Uterus (tissue), 4 donors: ENCODE measurements at places on chromosomes 2 and 18. TPM values are rescaled to one million over a fixed set of nuclear protein-coding genes. Genes with fewer than 3 reads are reported as not detected.

GRCh38 chr2:23561088-23561487 lies 176.1 kb downstream of the KLHL29 start:
- peak; percentile 55 for DNase-seq
- no peak overlapping the region for H3K27ac ChIP-seq
- H3K36me3 ChIP-seq, result no peaks in the 10 kb centered on the region
- H3K4me3 ChIP-seq, result no peak overlapping the region

DNA sequence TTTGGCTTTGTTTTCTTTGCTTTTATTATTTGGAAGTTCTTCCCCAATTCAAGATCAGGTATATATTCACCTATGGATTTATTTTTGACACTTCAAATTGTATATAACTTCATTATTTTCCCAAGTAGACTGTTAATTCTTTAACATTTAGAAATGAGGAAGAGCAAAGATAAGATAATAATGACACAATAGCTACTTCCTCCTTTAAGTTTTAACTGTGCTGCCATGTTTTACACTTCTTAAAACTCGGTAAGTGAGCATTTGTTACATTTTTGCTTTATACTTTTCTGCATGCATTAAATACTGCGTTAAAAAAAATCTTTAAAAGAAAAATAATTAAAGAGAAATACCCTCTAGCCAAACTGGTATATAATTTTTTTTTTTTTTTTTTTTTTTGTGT lies 32.5 kb downstream of the SLC66A3 start:
- no peaks in the 10 kb centered on the region for H3K27me3 ChIP-seq
- H3K4me1 ChIP-seq, result no peaks in the 10 kb centered on the region
- no peak overlapping the region for H3K27ac ChIP-seq
- no peak for DNase-seq
- no peak overlapping the region for H3K4me3 ChIP-seq

DNA sequence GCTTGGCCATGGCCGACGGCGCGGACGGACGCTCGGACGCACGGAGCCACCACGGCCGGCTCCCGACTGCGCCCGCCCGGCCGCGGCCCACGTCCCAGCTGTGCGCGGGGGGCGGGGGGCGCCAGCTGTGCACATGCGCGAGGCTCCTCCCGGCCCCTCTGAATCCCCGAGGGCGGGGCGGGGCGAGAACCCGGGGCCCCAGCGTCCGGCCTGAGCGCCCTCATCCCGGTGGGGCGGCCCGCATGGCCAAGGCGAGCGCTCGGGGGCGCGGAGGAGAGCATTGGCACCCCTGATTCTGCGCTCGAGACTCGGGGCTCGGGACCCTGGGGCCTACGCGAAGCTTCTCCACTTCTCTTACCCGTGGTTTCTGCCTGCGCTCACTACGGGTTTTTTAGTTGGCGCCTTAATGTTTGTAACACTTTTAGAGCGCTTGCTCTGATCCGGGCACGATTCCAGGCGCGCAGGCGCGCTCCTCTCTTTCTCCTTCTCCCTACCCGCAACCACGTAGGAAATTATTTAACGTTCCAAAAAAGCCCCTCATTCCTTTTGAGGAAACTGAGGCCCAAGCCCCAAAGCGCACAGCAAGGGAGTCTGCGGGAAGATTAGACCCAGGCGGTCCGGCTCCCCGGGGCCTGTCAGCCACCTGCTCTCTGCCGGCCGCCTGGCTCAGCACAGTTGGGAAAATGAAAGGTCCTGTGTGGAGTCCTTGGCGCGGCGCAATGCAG lies at the start of gene PXDN:
Gene PXDN, minus strand, starts transcription at position 70 of the 725 bp plus-strand sequence. Its CDS starts 60 bp downstream, at position 10.
- peak within 1 kb of the TSS; percentile 52 for H3K4me3 ChIP-seq
- H3K36me3 ChIP-seq, result no peaks in the 10 kb centered on the region
- H3K27me3 ChIP-seq, result no peaks in the 10 kb centered on the region
- DNase-seq, result peak; percentile 70
- peaks cover 4% of the 10 kb centered on the region for H3K4me1 ChIP-seq
- peak within 1 kb of the TSS; percentile 99 for H3K27ac ChIP-seq

- no peak overlapping the region for H3K4me3 ChIP-seq
- no peak for DNase-seq
- H3K27me3 ChIP-seq, result no peaks in the 10 kb centered on the region
Measured at GRCh38 chr18:20988726-20989125, 122.9 kb downstream of the ROCK1 start.

GRCh38 chr2:177550264-177551200 lies 158.0 kb downstream of the AGPS start:
- no peak overlapping the region for H3K4me3 ChIP-seq
- H3K27me3 ChIP-seq, result no peaks in the 10 kb centered on the region
- no peak for DNase-seq

GRCh38 chr18:56890632-56891031 lies 239.5 kb downstream of the WDR7 start:
- H3K4me1 ChIP-seq, result no peaks in the 10 kb centered on the region
- no peak overlapping the region for H3K4me3 ChIP-seq
- H3K27me3 ChIP-seq, result no peaks in the 10 kb centered on the region
- H3K36me3 ChIP-seq, result no peaks in the 10 kb centered on the region
- no peak for DNase-seq
- H3K27ac ChIP-seq, result no peak overlapping the region

DNA sequence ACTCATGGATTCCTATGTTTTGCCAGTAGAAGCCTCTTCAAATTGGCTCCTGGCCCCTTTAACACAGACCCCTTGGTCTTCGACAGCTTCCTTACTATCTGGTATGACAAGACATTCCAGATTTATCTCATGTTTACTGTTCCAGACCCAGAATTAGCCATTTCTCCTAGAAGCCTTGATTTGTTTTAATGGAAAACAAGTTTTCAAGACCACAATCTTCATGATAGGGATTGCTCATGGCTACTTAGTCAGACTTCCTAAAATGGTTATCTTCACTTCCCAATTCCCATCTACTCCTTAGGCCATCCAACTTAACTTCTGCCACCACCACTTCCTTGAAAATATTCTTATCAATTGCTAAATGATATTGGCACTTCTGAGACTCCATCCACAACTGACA lies 63.2 kb downstream of the TTC32 start:
- DNase-seq, result no peak
- H3K4me1 ChIP-seq, result no peaks in the 10 kb centered on the region
- no peaks in the 10 kb centered on the region for H3K27me3 ChIP-seq
- H3K27ac ChIP-seq, result no peak overlapping the region
- no peak overlapping the region for H3K4me3 ChIP-seq

GRCh38 chr2:69177785-69178636 lies 165.0 kb downstream of the ANTXR1 start:
- no peak overlapping the region for H3K4me3 ChIP-seq
- H3K27ac ChIP-seq, result peak overlapping the region; percentile 88
- peaks cover 10% of the 10 kb centered on the region for H3K4me1 ChIP-seq
- H3K27me3 ChIP-seq, result no peaks in the 10 kb centered on the region
- H3K36me3 ChIP-seq, result no peaks in the 10 kb centered on the region

GRCh38 chr2:165058476-165059265 lies 103.3 kb upstream of the SLC38A11 start:
- H3K27ac ChIP-seq, result no peak overlapping the region
- H3K4me1 ChIP-seq, result no peaks in the 10 kb centered on the region
- H3K4me3 ChIP-seq, result no peak overlapping the region
- DNase-seq, result no peak

GRCh38 chr2:1609485-1610095 lies 134.7 kb downstream of the PXDN start:
- H3K4me1 ChIP-seq, result no peaks in the 10 kb centered on the region
- no peaks in the 10 kb centered on the region for H3K36me3 ChIP-seq
- no peak overlapping the region for H3K4me3 ChIP-seq
- no peaks in the 10 kb centered on the region for H3K27me3 ChIP-seq
- DNase-seq, result no peak

GRCh38 chr2:73070643-73071359 lies 711 bp downstream of the SFXN5 start:
- peak overlapping the region; percentile 94 for H3K27ac ChIP-seq
- H3K36me3 ChIP-seq, result no peaks in the 10 kb centered on the region
- H3K4me1 ChIP-seq, result peaks cover 10% of the 10 kb centered on the region
- H3K4me3 ChIP-seq, result peak overlapping the region; percentile 83
- no peaks in the 10 kb centered on the region for H3K27me3 ChIP-seq
- DNase-seq, result no peak

DNA sequence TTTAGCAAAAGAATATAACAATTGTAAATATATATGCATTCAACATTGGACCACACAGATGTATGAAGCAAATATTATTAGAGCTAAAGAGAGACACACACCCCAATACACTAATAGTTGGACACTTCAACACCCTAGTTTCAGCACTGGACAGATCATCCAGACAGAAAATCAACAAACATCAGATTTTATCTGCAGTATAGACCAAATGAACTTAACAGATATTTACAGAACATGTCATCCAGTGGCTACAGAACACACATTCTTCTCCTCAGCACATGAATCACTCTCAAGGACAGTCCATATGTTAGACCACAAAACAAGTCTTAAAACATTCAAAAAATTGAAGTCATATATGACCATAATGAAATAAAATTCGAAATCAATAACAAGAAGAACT lies 22.1 kb upstream of the EVA1A start:
- H3K4me3 ChIP-seq, result no peak overlapping the region
- no peaks in the 10 kb centered on the region for H3K27me3 ChIP-seq
- H3K27ac ChIP-seq, result no peak overlapping the region

DNA sequence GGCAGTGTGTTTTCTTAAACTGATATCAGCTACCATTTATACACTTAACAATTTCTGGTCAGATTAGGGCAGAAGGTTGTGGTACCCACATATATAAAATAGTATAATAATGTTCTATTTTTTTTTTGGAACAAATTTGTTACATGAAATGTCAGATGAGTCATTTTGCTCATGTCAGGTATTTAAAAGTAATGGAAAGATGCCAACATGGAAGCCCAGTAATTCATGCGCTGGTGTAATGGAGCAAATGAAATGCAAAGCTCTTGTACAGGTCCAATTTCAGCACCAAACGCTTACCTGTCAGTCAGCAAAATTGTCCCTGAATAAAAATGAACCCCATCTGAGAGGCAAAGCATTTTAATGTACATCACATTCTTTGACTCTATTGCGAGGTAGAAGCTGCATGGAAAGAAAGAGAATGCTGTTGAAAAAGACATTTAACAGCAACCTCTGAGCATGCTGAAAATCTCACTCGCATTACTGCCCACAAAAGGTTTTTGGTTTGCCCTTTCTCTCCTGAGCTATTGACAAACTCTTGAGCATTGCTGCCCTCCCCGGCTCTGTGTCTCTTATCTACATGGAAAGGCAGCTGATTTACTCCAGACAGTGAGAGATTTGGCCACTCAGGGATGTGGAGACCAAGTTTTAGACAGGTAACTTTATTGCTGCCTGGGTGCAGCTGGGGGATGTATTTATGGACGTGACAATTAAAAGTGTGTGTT lies 217.5 kb downstream of the CAMKMT start:
- no peak overlapping the region for H3K27ac ChIP-seq
- no peaks in the 10 kb centered on the region for H3K4me1 ChIP-seq
- H3K36me3 ChIP-seq, result no peaks in the 10 kb centered on the region
- DNase-seq, result no peak
- H3K27me3 ChIP-seq, result no peaks in the 10 kb centered on the region
- H3K4me3 ChIP-seq, result no peak overlapping the region

GRCh38 chr2:23696752-23697045 lies 230.2 kb downstream of the ATAD2B start:
- no peaks in the 10 kb centered on the region for H3K4me1 ChIP-seq
- DNase-seq, result no peak
- no peak overlapping the region for H3K27ac ChIP-seq
- no peaks in the 10 kb centered on the region for H3K27me3 ChIP-seq
- H3K36me3 ChIP-seq, result no peaks in the 10 kb centered on the region
- H3K4me3 ChIP-seq, result no peak overlapping the region

DNA sequence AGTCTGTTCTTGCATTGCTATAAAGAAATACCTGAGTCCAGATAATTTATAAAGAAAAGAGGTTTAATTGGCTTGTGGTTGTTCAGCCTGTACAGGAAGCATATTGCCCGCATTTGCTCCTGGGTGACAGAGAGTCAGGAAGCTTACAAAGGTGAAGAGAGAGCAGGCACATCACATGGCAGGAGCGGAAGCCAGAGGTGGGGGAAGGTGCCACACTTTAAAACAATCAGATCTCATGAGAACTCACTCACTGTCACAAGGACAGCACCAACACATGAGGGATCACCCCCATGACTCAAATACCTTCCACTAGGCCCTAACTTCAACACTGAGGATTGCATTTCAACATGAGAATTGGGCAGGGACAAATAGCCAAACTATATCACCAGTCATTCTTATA lies 124.8 kb upstream of the COL5A2 start:
- H3K36me3 ChIP-seq, result no peaks in the 10 kb centered on the region
- H3K27me3 ChIP-seq, result no peaks in the 10 kb centered on the region
- H3K4me1 ChIP-seq, result no peaks in the 10 kb centered on the region
- H3K4me3 ChIP-seq, result no peak overlapping the region
- no peak for DNase-seq

- H3K27ac ChIP-seq, result no peak overlapping the region
- no peaks in the 10 kb centered on the region for H3K27me3 ChIP-seq
- no peak overlapping the region for H3K4me3 ChIP-seq
- no peaks in the 10 kb centered on the region for H3K4me1 ChIP-seq
Measured at GRCh38 chr18:2442006-2442405, 129.3 kb downstream of the METTL4 start.

DNA sequence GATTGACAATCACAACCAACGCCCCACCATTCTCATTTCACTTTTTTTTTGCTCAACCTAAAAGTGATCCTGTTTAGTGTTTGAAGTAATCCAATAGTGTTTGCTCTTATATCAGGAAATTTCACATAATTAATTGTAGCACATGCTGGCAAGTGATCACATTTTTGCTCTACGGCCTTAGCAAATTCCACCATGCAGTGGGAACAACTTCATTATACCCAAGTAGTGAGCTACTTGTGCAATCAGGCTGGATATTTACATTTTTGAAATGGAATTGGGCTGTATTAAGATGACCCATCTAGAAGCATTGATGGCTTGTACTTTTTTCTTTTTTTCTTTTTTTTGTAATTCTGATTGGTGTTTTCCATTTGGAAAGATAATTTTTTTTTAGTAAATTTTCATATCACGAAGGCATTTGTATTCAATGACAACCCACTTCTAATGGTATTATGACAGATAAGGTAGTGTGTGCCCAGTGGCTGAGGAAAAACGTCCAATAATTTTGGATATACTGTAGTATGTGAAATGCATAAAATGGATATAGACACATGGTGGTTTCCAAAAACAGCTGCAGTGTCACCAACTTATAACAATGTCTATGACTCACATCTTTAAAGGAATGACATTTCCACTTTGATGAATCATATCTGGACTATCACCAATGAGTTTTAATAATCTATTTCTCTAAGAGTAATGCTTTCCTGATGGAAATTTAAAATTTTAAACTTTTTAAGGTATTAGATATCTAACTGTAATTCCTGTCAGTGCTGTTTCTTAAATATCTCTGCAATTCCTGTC lies 130.6 kb downstream of the COL6A3 start:
- no peaks in the 10 kb centered on the region for H3K27me3 ChIP-seq
- no peak overlapping the region for H3K27ac ChIP-seq
- H3K4me3 ChIP-seq, result no peak overlapping the region
- H3K4me1 ChIP-seq, result no peaks in the 10 kb centered on the region

FAM237A gene
- total RNA-seq, result not detected

ACTG2 gene
- 309 TPM for total RNA-seq
